ENCODE measurements at places on chromosomes 16 and 17.

DNA sequence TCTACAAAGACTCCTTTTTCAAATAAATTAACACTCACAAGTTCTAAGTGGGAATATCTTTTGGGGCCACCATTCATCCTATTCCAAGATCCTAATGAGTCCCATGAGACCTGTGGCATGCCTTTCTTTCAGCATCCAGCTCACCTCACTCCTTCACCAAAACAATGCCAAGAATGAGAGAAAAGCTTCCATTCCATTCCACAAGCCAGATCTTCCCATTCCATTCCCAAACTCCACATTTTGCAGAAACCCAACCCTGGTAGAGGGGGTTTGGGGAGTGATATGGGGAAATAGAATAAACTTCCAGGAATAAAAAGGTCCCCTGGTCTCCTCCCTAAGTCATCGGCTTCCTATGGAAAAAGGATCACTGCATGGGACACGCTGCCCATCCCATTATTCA is 392.2 kb downstream of the NPIPA8 start:
- no peak for DNase-seq

DNA sequence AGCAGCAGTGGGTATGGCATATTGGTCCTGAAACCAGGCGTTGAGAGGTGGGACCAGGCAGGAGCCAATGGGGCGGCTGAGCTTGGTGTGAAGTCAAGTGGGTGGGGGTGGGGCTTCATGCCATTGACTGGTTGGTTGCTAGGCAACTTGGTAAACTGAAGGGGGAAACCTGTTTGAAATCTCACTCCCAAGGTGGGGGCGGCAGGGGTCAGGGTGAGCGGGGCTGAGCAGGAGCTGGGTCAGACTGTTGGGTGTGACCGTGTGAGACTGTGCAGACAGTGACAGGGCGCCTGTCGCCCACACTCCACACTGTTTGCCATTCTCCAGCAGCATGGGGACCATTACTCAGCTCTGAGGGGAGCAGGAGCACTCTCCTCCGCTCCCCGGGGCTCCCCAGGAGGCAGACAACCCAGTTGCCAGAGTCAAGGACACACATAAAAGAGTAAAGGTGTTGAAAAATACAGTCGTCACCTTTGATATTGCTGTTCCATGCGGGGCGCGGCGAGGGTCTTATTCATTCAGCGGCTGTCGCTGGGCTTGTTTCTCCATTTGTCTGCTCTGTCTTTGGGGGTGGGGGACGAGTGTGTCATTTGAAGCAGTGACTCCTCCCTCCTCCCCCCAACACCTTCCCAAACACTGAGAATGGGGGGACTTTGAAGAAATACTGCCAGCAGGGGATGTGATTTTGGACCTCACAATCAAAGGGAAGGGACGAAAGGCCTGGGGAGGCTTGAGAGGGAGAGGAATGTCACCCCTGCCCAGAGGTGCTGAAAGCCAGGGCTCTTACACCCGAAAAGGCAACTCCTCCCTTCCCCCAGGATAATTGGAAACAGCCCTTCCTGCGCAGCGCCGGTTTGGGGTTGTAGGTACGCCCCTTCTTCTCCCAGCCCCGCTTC is 1.2 kb upstream of the EFNB3 start:
- DNase-seq: no peak

GRCh38 chr17:4221899-4222659 is 41.7 kb downstream of the ANKFY1 start:
- DNase-seq: no peak

- DNase-seq: no peak
Observed at GRCh38 chr17:44828919-44829522, 1.1 kb downstream of the GJC1 start.

DNA sequence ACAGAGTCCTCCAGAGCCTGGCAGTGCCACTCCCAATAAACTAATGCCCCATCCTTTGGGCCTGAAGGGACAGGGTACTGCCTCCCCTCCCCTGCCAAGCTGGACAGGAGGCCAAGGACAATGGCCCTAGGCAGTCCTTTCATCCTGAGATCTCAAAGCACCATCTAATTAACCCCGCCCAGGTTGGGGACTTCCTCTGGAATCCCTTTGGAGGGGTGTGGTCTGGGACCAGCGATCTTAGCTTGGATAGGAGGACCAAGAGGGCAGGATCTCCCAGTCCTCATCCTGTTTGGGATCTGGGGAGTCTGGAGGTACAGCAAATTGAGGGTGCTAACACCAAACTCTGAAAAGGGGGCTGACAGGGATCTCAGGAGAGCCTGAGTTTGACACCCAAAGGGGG is 18.2 kb upstream of the SP6 start:
- no peak for DNase-seq

GRCh38 chr16:29310852-29311314 is 95.6 kb downstream of the NPIPB11 start:
- DNase-seq: no peak

DNA sequence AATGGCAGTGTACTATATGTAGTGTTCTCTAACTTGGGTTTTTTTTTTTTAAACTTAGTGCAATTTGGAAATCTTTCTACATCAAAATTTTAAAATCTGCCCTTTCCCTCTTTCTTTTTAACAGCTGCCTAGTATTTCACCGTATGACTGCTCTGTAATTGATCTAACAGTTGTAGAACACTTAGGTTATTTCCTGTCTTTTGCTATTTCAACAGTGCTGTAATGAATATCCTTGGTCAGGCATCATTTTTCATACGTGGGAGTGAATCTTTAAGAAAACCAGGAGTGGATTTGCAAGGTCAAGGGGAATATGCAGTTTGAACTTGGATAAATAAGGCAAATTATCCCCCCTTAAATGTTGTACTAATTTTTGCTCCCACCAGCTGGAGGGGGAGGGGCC is 3.8 kb downstream of the NLRC5 start:
- DNase-seq: no peak

GRCh38 chr17:28524476-28525424 is 18.6 kb downstream of the FOXN1 start:
- DNase-seq: no peak

DNA sequence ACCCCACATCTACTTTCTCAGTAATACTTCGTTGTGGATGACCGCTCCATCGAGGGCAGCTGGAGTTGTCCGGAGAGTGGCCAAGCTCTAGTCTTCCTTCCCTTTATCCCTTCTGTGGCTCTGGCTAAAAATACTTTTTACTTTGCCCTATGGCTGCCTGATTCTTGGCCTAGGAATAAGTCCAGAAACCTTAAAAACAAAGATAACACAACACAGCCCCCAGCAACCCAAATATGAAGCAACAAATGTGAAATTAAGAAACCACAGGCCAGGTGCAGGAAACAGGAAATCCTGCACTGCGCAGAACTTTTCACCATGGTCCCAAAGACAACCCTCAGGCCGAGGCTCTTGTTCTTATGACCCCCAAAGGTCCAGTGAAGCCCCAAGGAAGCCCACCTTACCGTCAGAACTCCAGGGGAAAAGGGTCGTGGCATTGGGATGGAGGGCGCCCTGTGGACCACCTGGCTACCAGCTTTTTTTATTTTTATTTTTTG is 26.0 kb downstream of the TK2 start:
- DNase-seq: peak; percentile 8

Measured in SIG-M5 (cell line).